Thoracic aorta (tissue), 2 donors: ENCODE measurements at places on chromosomes 12 and 14. TPM values are rescaled to one million over a fixed set of nuclear protein-coding genes. Genes with fewer than 3 reads are reported as not detected.

DNA sequence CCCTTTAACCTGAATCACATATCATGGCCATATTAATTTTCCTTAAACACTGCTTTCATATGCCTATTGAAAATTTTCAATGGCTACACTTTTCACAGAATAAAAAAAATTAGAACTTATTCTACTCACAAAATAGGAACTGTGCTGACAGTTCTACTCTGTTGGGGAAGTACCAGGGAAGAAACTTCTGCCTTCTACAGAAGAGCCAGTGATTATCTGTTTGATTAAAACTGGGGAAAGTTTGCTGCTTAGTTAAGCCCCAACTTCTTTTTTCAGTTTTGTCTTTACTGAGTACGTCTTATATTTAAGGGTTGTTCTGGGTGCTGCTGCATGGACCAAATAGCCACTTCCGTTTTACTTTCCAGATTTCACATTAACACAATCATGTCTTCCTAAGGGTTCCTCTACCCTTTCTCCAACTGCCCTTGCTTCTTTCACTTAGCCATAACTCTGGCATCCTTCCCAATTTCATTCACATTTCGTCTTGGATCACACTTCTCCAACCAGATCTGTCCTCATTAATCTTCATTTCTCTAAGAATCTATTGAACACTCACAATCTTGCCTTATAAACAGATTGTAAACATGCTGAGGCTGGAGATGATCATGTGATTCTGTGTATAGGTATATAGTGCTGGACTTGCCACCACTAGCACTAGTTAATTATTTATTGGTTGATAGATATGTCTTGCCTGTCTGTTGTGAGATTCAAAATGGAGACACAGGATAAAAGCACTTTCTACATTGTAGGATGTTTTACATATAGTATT is 1.9 kb upstream of the SEL1L start:
- peaks cover 14% of the 10 kb centered on the region for H3K4me1 ChIP-seq
- H3K4me3 ChIP-seq, result peak overlapping the region; percentile 28
- no peaks in the 10 kb centered on the region for H3K36me3 ChIP-seq
- peak overlapping the region; percentile 45 for H3K27ac ChIP-seq
- DNase-seq, result no peak

GRCh38 chr14:33715227-33715528 is 235.7 kb downstream of the EGLN3 start:
- H3K27me3 ChIP-seq, result no peaks in the 10 kb centered on the region
- no peak overlapping the region for H3K4me3 ChIP-seq
- peaks cover 9% of the 10 kb centered on the region for H3K4me1 ChIP-seq
- no peaks in the 10 kb centered on the region for H3K36me3 ChIP-seq
- no peak for DNase-seq

DNA sequence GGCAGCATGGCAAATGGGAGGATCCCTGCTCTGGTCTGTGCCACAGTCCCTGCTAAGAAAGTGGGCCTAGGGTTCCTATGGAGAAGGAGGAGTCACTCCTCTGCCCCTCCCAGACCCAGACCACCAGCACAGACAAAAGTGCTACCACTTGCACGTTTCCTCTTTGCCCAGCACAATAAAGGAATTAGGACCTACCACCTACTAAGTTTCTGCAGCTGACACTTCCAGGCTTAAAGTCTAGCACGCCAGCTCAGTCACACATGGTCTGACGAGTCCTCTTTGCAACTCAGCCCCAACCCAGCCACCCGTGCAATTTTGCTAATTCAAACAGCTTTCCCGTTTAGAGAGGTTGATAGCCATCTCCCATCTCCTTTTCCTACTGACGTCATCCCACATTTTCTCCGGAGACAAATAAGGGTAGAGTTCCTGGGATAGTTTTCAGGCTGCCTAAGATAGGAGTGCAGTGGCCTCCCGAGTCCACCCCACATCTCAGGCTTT is 66.2 kb upstream of the PTGR2 start:
- H3K27ac ChIP-seq, result peak overlapping the region; percentile 98
- no peak for DNase-seq
- no peaks in the 10 kb centered on the region for H3K36me3 ChIP-seq
- no peaks in the 10 kb centered on the region for H3K27me3 ChIP-seq
- peak overlapping the region; percentile 89 for H3K4me3 ChIP-seq

Gene GPR132
- total RNA-seq, result 2.3 TPM

DNA sequence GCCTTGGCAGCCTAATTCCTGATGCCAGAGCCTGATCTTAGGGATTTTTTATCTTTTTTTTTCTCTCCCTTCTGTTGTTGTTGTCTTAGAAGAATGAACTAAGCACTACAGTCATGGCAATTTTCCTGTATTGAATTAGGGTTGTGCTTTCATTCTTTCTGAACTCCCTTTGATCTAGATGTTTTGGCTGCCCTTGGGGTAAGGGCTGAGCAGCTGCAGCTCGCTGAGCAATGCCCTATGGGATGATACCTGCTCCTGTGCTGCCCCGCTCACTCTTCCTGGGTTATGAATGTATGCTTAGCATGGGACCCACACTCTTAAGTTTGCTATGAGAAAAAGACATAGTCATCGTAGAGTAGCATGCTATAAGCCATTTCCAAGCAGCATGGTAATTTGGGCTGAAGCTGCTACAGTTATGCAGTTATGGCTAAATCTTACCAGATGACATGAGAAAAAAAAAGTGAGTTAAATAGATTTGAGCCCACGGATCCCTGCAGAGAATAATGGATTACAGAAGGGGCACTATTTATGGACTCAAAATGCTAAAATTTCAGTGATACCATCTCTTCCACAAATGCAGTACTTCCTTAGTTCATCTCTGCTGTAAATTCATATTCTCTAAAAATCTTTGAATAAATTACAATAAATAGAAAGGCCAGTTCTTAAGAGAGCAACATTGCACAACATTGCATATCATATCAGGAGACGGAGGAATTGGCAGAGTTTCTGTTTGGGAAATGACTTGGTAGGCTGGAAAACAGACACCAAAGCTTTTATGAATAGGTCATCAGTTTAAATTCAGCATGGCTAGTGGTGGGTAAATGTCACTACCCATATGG is 79.2 kb upstream of the PTHLH start:
- no peaks in the 10 kb centered on the region for H3K36me3 ChIP-seq
- H3K27ac ChIP-seq, result no peak overlapping the region
- H3K4me3 ChIP-seq, result no peak overlapping the region
- no peaks in the 10 kb centered on the region for H3K27me3 ChIP-seq
- no peaks in the 10 kb centered on the region for H3K4me1 ChIP-seq
- no peak for DNase-seq

DNA sequence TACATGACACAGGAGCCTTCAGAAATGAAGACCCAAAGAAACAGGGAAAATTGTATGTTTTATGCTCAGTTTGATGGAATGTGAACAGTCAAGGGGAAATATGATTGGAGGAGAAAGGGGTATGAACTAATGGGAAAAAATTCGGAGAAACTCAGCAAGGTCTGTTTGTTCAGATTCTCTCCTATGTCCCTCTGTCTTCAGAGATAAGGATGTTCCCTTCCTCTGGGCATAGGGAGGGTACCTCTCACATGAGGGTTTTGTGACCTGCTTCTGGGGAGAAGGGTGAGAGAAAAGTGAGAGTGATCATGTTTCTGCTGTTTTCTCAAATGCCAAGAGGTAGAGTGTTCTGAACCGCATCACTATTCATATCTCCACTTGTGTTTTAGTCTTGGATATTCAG is 26.6 kb upstream of the LIMA1 start:
- no peaks in the 10 kb centered on the region for H3K36me3 ChIP-seq
- no peak overlapping the region for H3K27ac ChIP-seq
- no peak for DNase-seq
- H3K27me3 ChIP-seq, result no peaks in the 10 kb centered on the region

Gene GPR68
- total RNA-seq, result 2.0 TPM

Gene MAP4K5
- total RNA-seq, result 231 TPM

DNA sequence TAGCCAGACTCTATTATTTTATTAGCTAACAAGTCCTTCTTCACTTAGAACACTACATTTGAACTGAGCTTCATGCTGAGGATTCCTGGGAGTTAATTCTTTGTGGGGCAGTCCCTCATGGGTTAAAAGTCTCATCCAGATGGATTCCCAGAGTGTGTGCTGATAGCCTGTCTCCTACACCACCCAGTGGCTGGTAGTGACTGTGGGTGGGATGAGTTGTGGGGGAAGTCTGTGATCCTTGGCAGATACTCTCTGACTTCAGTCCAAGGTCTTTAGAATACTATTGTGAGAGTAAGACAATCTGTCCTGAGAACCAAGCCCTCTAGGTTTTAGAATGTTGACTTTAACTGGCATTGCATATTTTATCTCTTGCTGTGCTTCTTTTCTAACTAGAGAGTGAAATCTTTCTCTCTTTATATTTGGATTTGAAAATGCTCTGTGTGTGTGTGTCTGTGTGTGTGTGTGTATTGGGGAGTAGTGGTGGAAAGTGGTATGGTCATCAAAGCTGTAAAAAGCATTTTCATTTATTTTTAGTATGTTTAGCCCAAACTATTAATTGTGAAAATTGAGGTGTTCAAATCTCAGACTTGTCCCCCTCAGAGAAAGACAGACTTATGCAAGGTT is 37.3 kb downstream of the AKAP6 start:
- peaks cover 24% of the 10 kb centered on the region for H3K4me1 ChIP-seq
- DNase-seq, result no peak
- no peak overlapping the region for H3K4me3 ChIP-seq
- no peaks in the 10 kb centered on the region for H3K27me3 ChIP-seq
- no peaks in the 10 kb centered on the region for H3K36me3 ChIP-seq

- DNase-seq, result no peak
- peak within 1 kb of the TSS; percentile 77 for H3K4me3 ChIP-seq
- no peaks in the 10 kb centered on the region for H3K36me3 ChIP-seq
- peaks cover 30% of the 10 kb centered on the region for H3K4me1 ChIP-seq
- peak within 1 kb of the TSS; percentile 54 for H3K27ac ChIP-seq
These were observed at the start of gene OAS2 for GRCh38 chr12:112978163-112979040. OAS2 (plus strand) TSS chr12:112978519; CDS start chr12:112978609, 90 bp downstream.

DNA sequence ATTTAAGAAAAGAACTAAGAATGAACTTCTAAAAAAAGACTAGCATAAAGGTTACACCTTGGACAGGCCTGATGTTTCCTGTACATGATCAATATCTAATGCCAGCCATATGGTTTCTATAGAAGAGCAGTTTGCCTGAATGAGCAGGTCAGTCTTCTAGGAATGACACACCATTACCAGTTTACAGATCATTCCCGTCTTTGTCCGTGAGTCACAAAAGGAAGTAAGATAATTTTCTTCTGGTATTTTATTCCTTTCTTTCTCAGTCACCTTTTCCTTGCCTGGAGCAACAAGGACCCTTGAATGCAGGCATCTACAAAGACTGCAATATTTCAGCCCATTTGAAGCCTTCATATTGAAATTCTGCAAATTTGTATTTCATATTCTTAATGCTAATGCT is 44.6 kb upstream of the CNTN1 start:
- H3K4me1 ChIP-seq, result peaks cover 10% of the 10 kb centered on the region
- DNase-seq, result no peak
- no peak overlapping the region for H3K4me3 ChIP-seq
- H3K27me3 ChIP-seq, result no peaks in the 10 kb centered on the region

- H3K4me1 ChIP-seq, result no peaks in the 10 kb centered on the region
- no peak for DNase-seq
- no peaks in the 10 kb centered on the region for H3K36me3 ChIP-seq
- H3K27ac ChIP-seq, result no peak overlapping the region
- H3K27me3 ChIP-seq, result no peaks in the 10 kb centered on the region
These were observed 318.6 kb upstream of the DIO3 start for GRCh38 chr14:101242442-101243385.

DNA sequence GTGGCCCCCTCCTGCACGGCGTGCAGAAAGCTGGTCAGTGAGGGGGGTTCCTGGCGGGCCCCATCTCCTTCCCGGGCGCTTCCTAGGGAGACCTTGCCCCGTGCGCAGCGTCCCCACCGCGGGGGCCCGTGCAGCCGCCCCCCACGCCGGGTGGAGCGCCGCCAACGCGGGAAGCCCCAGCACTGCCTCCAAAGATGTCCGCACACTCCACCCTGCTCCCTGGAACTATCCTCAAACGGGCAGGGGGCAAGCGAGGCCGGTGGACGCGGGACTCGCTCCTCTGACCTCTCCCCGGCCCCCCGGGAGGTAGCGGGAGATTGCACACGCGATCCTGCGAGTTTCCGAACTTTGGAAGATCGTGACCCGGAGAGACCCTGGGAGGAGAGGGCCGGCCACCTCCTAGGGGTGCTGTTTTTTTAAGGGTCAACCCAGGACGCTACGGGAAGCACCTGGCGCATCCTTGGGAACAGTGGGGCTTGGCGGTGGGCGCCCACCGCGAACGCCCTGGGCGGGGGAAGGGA is 1.5 kb upstream of the FZD10 start:
- H3K27me3 ChIP-seq, result no peaks in the 10 kb centered on the region
- peak overlapping the region; percentile 63 for H3K4me3 ChIP-seq
- peaks cover 29% of the 10 kb centered on the region for H3K4me1 ChIP-seq
- no peak for DNase-seq
- H3K27ac ChIP-seq, result no peak overlapping the region

Gene NIN
- 37.4 TPM for total RNA-seq

DNA sequence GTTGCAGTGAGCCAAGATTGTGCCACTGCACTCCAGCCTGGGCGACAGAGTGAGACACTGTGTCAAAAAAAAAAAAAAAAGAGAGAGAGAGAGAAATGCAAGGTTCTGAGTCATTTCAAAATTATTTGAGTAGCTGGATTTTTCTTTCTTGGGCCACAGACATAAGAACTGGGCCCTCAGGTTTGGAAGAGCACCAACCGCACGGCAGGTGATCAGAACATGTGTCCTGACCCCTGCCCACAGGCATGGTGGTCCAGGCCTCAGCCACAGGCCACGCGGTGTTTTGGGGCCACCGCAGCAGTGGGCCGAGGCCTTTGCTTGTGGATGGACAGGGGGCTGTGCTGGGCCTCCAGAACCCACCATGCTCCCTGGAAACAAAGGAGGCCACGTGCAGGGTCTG is 126.7 kb downstream of the CALM1 start:
- H3K4me3 ChIP-seq, result no peak overlapping the region
- H3K27ac ChIP-seq, result peak overlapping the region; percentile 79
- DNase-seq, result no peak
- H3K27me3 ChIP-seq, result no peaks in the 10 kb centered on the region
- H3K4me1 ChIP-seq, result peaks cover 27% of the 10 kb centered on the region

DNA sequence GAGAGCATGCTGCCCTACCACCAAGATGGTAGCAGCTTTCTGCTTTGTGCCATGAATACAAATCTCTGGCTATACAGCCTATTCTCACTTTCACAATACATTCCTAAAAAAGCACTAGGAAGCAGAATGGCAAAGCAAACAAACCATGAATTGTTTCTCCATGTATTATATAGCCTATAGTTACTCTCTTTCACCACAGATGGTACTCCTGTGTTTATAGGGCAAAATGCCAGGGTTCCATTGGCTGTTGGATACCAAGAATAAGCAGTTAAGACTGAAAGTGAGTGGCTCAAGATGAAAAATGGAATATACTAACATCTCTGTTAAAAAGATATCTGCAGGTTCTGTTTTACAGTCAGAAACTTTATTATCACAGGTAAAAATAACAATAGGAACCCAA is 11.1 kb downstream of the ARF3 start:
- no peak overlapping the region for H3K4me3 ChIP-seq
- DNase-seq, result no peak
- H3K36me3 ChIP-seq, result peaks cover 3% of the 10 kb centered on the region
- H3K4me1 ChIP-seq, result peaks cover 16% of the 10 kb centered on the region

Gene CYP46A1
- 1.3 TPM for total RNA-seq

GRCh38 chr14:103315351-103315911 is 18.6 kb upstream of the EIF5 start:
- DNase-seq, result peak; percentile 15
- no peaks in the 10 kb centered on the region for H3K4me1 ChIP-seq
- H3K27ac ChIP-seq, result no peak overlapping the region
- no peak overlapping the region for H3K4me3 ChIP-seq
- no peaks in the 10 kb centered on the region for H3K27me3 ChIP-seq

- no peak overlapping the region for H3K4me3 ChIP-seq
- peaks cover 26% of the 10 kb centered on the region for H3K4me1 ChIP-seq
- no peaks in the 10 kb centered on the region for H3K27me3 ChIP-seq
- DNase-seq, result no peak
These were observed 21.9 kb upstream of the PGF start for GRCh38 chr14:74977164-74977900.

Gene SENP1
- 24.6 TPM for total RNA-seq
